Stimulated activated CD8-positive, alpha-beta memory T cell treated with anti-CD3 and anti-CD28 coated beads, Interleukin-2, amount 100 ng/mL, for 48 hours (primary cell): ENCODE measurements at places on chromosomes 5 and 9.

- no peak for DNase-seq
These were observed 234.1 kb upstream of the ANKRD55 start for GRCh38 chr5:56467176-56467717.

- no peak for DNase-seq
These were observed 25.6 kb downstream of the OR2V2 start for GRCh38 chr5:181173027-181173419.

GRCh38 chr9:111728617-111729366, 65.9 kb downstream of the SHOC1 start:
- DNase-seq, result no peak

DNA sequence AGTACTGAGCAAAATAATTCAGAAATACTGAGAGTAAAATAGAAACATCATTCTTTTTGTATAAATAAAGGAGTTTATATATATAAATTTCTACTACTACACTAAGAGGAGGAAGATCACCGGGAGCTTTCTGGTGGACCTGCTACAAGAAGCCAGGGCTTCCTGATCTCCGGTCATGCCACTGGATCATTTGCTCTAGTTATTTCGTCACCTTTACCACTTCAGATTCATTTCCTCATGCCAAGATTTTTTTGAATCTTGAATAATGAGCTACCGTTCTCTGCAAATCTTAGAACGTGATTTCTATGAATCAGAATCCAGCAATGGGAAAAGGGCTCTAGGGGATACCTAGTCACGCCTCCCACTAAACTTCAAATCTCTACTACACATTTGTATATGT, 51.9 kb upstream of the TBC1D9B start:
- no peak for DNase-seq

GRCh38 chr9:136345281-136346156, 18.0 kb downstream of the DNLZ start:
- DNase-seq, result no peak
